Kidney epithelial cell (primary cell): ENCODE measurements at places on chromosomes 4 and X. TPM values are rescaled to one million over a fixed set of nuclear protein-coding genes. Genes with fewer than 3 reads are reported as not detected.
A peak's percentile ranks its signal among the peaks of the same experiment; 100 is the strongest.

GRCh38 chr4:177051473-177052060, 258.1 kb upstream of the NEIL3 start:
- DNase-seq: no peak

- DNase-seq: no peak
Measured at GRCh38 chr4:184011826-184012380, 106.8 kb downstream of the STOX2 start.

DNA sequence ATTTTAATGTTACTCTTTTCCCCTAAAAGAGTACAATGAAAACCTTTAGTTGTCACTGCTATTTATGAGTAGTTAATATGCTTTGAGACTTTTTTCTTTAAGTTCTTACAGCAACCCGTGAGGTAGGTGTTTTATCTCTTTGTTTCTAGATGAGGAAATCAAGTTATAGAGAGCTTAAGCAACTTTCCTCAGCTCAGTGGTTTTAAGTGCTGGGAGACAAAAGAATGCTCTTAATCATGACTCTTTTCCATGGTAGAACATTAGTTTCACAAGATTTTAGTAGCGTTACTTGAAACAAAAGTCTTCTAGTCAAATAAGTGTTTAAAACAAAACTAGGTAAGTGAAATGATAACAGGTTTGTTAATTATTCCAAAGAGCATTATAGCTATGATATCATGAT, 354.7 kb upstream of the PITX2 start:
- peak; percentile 48 for DNase-seq

GRCh38 chr4:40446839-40447238, 111.7 kb downstream of the CHRNA9 start:
- DNase-seq: no peak

- no peak for DNase-seq
Measured at GRCh38 chr4:38453253-38453881, 210.6 kb upstream of the KLF3 start.

DNA sequence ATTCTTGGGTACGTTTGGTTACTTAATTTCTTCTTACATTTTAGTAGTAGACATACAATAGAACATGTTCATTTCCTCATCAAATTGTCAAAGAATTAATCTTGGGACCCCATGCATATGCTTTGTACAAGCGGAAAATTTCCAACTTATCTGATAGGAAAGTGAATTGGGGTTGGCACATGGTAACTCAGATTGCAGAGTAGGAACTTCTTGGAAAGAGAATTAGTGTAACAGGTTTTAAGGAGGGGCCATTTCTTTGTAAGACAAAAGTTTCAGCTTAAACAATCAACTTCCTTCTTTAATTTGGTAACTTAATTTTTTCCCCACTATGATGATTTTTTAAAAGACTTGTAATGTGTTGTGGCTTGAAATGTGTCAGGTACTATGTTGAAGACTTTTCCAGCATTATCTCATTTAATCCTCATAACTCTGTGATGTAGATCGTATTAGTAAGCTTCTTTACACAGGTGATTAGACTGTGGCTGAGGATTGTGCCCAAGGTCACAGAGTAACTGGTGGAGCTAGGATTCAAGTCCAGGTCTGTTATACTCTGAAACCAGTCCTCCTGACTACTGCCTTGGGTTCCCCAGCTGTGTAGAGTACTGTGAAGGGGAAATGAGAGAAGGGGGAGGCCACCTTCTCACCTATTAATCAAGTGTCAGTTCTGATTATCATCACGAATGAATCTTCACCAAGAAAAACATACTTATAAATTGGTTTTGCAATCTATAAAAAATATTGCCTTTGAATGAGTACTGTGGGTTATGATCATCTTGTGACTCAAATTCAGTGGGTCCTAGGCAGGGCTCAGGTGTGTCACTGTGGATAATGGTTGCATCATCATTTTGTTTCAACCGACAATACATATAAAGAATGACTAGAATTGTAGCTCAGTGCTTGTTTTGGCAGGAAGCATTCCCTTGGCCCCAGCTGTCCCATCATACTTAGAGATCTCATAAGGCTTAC, 4.3 kb downstream of the GK start:
- no peak for DNase-seq

- DNase-seq: no peak
Measured at GRCh38 chrX:110401135-110401534, 42.5 kb downstream of the RTL9 start.

The BEX3 gene
- total RNA-seq: 143 and 164 TPM in 2 replicates

The TRIM60 gene
- total RNA-seq: not detected in 2 replicates

The ALB gene
- not detected in 2 replicates for total RNA-seq
